Activated CD4-positive, alpha-beta T cell treated with anti-CD3 and anti-CD28 coated beads for 1 hour (primary cell): ENCODE measurements at places on chromosomes 2 and 18.
A peak's percentile ranks its signal among the peaks of the same experiment; 100 is the strongest.

DNA sequence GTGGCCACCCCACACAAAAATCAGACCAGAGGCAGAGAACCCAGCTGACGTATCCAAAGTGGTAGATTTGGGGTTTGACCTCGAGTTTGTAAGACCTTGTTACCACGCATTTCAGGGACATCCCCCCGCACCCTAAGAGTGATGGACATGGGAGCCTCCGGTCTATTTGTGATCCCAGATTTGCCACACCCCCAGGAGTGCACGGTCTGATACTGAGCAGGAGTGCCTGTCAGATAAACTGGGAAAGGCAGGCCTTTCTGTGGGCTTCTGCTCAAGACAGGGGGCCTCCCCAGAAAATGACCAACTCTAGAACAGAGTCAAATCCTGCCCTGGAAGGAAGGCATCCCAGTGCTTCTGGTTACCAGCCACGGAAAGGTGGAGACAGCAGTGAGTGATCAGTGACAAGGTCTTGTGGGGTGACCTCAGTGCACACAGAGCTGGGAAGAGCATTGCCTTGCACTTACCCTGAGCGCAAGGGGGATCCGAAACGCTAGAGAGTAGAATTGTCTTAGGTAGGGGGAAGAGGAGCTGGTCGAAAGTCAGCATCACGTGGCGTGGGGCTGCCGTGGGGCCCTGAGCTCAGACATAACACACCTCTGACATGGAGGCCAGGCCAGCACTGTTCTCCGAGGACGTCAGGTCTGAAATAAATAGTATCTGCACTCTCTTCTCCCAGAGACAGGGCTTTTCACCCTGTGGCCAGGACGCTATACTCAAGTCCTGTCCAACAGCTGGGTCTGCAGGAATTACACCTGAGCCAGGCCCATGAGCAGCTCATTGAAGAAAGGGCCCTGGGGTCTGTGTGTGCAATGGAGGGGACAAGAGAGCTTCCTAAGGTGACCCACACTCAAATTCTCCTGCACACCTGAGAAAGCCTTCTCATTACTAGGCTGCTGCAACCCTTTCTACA, 242.4 kb upstream of the SALL3 start:
- DNase-seq, result no peak

DNA sequence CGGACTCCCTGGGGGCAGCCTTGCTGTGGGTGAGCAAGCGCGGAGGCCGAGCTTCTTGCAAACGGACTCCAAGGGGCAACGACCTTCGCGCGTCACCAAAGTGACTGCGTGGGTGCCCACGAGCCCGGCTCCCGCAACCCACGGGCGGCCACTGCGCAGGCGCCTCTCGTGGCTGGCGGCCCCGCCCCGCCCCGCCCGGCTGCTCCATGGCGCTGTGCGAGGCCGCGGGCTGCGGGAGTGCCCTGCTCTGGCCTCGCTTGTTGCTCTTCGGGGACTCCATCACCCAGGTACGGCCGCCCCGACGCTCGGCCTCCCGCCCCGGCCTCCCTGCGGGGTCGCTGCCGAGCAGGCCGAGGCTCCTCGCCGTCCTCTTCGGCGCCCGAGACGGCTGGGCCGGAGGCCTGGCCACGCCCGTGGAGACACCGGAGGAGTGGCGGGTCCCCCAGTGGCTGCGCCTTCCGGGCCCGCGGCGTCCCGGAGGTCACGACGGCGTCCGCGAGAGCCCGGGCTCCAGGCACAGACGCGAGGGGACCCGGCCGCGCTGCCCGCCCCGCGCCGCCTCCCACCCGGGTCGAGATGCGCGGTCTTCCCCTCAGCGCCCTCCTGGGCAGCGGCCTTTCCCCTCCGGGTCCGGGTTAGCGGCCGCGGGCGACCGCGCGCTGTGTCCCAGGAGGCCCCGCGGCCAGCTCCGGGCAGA, at the start of gene IAH1:
Gene IAH1, plus strand, starts transcription at position 191 of the 697 bp plus-strand sequence. Its CDS starts 16 bp downstream, at position 207.
- DNase-seq, result peak; percentile 72

DNA sequence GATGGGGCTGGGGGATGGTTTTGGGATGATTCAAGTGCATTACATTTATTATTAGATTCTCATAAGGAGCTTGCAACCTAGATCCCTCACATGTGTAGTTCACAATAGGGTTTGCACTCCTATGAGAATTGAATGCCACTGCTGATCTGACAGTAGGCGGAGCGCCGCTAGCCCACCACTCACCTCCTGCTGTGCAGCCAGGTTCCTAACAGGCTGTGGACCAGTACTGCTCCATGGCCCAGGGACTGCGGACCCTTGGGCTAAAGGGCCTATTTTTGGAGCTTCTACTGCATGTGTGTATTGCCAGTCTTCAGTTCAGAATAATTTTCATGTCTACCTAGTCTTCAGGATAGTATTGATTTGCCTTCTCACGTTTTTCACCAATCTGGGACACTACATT, 165.3 kb upstream of the TWIST2 start:
- no peak for DNase-seq

DNA sequence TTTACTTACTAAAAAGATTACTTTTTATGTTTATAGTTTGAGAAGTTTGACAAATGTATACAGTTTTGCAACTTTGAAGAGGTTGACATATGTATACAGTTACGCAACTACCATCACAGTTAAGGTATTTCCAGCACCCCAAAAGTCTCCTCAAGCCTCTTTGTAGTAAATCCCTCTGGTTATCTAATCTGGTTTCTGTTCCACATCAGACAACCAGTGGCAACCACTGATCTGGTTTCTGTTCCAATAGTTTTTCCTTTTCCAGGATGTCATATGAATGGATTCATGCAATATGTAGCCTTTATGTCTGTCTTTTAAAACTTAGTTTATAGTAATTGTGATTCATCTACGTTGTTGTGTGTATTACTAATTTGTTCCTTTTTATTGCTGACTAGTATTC, 23.5 kb downstream of the IFIH1 start:
- DNase-seq, result no peak

DNA sequence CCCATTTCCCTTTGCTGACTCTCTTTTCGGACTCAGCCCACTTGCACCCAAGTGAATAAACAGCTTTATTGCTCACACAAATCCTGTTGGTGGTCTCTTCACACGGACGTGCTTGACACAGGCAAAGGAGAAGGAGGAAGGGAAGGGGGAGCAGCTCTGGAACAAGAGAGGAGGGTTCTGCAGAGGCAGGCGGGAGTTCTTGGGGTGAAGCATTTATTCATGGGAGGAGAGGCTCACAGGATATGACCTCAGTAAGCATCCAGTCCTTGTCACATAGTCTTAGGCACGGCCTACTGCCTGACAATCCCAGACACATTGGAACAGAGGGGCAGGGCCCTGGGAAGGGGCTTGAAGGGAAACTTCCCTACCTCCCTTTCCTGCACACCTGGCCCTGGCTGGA, 171.7 kb upstream of the HS6ST1 start:
- peak; percentile 4 for DNase-seq
